ENCODE measurements at places on chromosomes 7 and 10.

GRCh38 chr10:127452568-127452967 is 96.5 kb upstream of the NPS start:
- DNase-seq, result no peak

DNA sequence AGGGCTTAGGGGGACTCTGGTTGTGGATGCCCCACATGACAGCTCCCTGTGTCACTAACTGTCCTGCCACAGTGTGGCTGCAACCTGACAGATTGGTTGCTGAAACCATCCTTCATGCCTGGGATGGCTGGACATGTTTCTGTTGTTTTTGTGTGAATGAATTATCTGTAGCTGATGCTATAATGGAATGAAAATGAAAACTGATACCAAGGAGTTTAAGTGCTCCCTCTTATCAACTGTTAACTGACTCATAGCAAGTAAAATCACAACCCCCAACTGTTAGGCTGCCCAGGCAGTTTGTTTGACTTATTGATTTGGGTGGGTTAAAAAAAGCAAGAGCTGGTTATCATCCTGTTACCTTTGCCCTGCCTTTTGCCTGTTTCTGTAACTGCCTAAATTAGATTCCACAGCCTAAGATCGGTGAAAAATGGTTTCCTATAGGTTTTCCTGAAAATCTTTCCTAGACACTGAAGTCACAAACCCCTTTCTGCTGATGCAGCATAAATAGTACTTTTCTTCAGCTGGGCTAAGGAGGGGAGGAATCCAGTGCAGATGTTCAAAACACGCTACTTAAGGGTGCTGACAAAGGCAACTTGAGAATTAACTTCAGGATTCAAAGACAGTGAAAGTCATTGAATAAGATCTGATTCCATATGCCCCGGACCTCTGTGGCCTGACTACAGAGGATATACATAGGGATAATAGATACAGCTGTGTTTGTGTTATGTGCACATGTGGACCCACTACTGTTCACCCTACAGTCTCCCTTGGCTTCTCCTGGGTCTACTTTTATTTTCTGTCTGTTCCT is 5.7 kb downstream of the FRAT2 start:
- peak; percentile 37 for DNase-seq

GRCh38 chr7:157020514-157021070 is 10.1 kb upstream of the MNX1 start:
- DNase-seq, result no peak

GRCh38 chr7:153354071-153354470 is 594.5 kb downstream of the ACTR3B start:
- DNase-seq, result no peak

GRCh38 chr7:152891160-152891621 is 131.6 kb downstream of the ACTR3B start:
- no peak for DNase-seq

- DNase-seq, result no peak
Observed at GRCh38 chr7:107882766-107883165, 8.2 kb upstream of the DLD start.

- DNase-seq, result no peak
Observed at GRCh38 chr7:84060000-84060399, 134.6 kb downstream of the SEMA3A start.

DNA sequence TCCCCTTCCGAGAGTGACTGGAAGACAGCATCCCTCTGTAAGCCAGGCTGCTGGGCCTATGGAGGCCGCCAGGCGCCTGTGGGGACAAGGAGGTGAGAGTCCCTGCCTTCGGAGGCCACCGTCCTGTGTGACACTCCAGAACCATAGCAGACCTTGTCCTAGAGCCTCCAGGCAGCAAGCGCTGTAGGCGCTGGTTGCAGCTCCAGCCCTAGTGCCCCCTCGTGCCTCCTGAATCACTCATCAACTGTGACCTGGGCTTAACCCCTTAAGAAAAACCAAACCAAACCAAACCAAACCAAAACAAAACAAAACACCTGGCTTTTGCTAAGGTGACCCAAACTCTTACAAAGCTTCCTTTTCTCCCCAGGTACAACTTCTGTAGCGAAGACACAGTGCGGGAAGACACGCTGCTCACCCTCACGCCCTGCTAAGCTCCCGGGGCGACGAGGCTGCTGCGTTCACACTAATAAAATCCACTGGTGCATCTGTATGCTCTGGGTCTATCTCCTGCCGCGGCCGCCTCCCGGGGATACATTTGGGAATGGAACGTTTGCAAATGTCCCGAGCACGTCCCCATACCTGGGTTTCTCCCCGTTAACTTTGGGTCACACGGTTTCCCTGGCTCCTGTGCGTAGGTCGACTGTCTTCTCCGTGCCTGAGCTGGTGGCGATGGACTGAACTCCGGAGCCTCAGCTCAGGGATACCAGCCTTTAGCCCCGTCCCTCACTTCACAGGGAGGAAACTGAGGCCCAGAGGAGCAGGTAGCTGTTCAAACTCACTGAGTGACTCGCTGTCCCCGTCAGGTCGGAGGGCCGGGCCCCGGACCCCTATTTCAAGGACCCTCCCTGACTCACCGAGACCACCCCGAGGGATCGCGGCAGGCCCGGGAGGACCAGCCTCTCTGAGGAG is 11.8 kb upstream of the PNLIPRP2 start:
- no peak for DNase-seq

GRCh38 chr7:43791665-43792064 is 33.2 kb downstream of the BLVRA start:
- no peak for DNase-seq

GRCh38 chr10:98901441-98902110 is 334.1 kb downstream of the HPSE2 start:
- no peak for DNase-seq

DNA sequence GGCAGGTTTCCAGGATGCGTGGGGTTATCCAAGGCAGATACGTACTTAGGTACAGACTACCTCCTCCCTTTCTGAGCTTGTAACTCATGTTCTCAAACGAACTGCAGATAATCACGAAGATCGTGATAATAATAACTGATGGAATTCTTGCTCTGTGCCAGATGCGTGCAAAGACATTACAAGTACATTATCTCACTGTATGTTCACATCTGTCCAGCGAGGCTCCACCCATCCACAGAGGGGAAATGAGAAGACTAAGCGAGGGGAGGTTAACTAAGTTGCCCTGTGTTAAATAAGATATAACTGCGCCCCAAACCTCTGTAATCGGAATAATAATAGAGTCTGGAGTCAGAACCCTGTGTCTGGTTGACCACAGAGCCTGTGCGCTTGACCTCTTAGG is 1.9 kb downstream of the GALNT17 start:
- DNase-seq, result no peak

GRCh38 chr10:124020981-124021815 is 72.2 kb downstream of the CHST15 start:
- DNase-seq, result peak; percentile 45

GRCh38 chr10:85098835-85099521 is 770.6 kb downstream of the CCSER2 start:
- DNase-seq, result no peak

- DNase-seq, result peak; percentile 51
Observed at GRCh38 chr10:87850742-87851205, 12.6 kb downstream of the KLLN start.

- DNase-seq, result no peak
Observed at GRCh38 chr7:105907129-105907846, 30.9 kb upstream of the ATXN7L1 start.

GRCh38 chr7:82241356-82241755 is 202.2 kb downstream of the CACNA2D1 start:
- no peak for DNase-seq

DNA sequence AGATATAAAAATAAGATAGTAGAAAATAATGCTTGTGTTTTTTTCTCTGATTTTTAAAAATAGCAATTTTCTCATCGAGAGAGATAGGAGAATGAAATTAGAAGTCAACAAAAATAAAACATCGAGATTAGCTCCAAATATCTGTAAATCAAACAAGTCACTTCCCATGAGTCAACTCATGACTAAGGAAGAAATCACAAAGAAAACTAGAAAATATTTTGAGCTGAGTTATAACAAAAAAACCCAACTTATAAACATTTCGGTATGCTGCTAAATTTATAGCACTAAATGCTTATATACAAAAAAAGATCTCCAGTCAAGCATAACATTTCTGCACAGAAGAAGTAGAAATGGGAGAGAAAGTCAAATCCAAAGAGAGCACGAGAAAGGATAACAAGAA is 140.1 kb downstream of the ITGA8 start:
- no peak for DNase-seq

GRCh38 chr7:130982160-130982638 is 248.2 kb upstream of the KLF14 start:
- DNase-seq, result peak; percentile 6

- no peak for DNase-seq
Observed at GRCh38 chr10:51445588-51445987, 253.8 kb downstream of the CSTF2T start.

DNA sequence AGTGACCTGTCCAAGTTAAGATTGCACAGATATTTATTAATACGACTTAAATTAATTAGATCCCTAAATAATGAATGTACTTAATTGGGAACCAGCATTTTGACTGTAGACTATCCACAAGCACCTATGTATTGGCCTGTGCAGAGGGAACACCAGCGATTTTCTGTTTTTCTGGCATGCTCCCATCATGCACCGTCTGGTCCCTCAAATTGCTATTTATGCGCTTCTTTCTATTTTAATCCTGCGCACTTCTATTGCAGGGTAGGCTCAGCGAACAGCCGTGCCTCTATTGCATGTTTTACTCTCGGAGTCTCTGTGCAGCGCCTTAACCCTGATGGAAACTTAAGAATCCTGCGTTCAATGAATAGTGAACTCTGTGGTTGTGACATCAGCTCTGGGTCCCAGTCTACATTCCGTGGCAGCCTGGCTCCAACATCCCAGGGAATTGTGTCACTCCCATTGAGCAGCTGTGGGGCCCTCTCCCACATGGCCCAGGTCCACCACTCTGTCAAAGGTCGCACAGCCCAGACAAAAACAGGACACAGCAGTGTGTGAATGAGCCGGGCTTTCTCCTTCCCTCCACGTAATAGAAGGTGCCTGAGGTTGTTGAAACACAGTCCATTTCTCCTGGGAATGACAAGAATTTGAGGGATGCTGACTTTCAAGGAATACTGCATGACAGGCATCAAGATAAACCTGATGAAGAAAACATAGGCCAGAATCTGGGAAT is 239.7 kb upstream of the KLF6 start:
- no peak for DNase-seq

- no peak for DNase-seq
Observed at GRCh38 chr10:85170026-85170425, 841.6 kb downstream of the CCSER2 start.

DNA sequence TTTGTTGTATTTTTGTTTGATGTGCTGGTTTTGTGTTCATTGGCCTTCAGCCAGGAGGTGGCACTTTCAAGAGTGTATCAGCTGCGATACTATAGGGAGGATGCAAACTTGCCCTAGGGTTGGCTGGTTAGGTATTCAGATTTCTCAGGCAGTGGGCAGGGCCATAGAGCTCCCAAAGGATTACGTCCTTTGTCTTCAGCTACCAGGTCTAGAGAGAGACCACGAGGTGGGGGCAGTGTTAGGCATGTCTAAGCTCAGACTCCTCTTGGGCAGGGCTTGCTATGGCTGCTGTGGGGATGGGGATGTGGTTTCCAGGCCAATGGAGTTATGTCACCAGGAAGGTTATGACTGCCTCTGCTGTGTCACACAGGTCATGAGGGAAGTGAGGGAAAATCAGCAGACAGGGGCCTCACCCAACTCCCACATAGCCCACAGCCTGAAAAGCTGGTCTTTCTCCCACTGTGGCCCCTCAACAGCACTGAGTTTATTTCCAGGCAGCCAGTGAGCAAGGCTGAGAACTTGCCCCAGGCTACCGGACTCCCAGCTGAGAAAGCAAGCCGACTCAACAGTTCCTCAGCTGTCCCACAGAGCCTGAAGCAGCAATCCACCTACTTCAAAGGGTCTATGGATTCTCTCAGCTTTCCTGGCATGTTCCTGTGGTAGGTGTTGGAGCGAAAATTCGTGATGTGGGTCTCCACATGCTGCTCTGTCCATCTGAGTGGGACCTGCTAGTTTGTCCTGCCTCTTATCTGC is 227.4 kb upstream of the COBL start:
- peak; percentile 98 for DNase-seq

DNA sequence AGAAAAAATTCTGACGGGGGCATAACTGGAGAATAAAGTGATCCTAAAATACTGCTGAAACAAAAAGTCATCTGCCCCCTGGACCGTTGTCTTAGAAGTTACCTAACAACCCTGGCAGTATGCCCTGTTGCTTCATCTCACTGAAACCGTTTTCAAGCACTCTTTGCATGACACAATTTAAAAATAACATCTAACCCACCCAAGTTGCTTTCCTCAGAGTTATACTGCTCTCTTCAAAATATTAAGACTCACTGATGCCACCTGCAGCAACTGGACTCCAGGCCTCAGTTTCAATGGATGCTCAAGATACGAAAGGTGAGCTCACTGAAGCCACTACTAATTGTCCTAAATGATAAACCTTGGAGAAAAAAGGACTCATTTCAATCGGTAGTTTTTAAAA is 57.4 kb downstream of the CDK6 start:
- DNase-seq, result no peak

DNA sequence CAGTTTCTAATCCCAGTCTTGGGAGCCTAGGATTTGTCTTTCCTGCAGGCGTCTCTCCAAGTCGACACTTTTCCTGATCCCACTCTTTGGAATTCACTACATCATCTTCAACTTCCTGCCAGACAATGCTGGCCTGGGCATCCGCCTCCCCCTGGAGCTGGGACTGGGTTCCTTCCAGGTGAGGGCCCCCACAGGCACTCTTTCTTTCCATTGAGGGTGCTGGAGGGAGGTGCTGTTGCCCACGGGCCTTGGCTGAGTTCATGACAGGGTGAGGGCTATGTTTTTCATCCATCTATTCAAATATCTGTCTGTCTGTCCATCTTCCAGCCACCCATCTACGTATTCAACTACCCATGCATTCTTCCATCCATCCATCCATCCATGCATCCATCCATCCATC is 12.6 kb downstream of the GHRHR start:
- no peak for DNase-seq

DNA sequence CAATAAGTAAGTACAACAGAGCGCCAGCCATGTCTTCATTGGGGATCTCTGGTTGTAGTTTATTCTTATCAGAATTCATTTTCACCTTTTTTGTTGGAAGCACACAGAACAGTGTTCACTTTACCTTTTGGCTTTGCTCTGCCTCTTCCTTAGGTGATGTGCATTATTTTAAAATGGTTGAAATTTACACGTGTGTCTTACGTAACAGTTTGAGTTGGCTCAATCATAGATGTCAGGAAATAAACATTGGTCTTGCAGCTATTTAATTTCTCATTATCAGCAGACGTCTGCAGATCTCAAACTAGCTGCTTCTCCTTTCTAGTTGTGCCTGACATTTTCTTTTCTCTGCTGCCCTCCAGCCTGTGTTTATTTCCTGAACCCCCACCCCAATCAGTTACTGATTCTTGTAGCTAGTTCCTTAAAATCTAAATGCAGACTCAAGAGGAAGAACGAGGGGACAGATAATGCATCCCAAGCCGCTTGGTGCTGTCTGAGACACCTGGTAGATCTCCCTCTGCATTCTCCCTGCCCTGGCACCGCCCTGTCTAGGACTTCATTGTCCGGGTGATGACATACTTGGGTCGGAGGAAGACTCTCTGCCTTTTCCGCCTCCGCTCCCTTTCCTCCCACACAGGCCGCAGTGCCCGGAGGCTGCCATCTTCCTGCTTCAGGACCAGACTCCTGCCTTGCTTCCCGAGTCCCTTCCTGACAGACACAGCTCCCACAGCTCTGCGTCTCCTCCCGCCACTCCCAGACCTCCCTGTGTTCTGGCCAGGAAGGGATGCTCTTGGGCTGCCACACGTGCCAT is 108.2 kb downstream of the ANKRD61 start:
- DNase-seq, result no peak

Measured in NCI-H345 (cell line).